ENCODE measurements at places on chromosomes 3 and 15. TPM values are rescaled to one million over a fixed set of nuclear protein-coding genes. Genes with fewer than 3 reads are reported as not detected.

Gene FBXO40
- not detected for total RNA-seq

Gene PLIN1
- 4.6 TPM for total RNA-seq

Gene ABCC5
- total RNA-seq: 74.1 TPM

Gene TMEM266
- 0.41 TPM for total RNA-seq

Gene UCN2
- total RNA-seq: not detected

Gene LHFPL4
- not detected for total RNA-seq

Gene DUOX1
- 0.64 TPM for total RNA-seq

Gene RLBP1
- not detected for total RNA-seq

Gene CTXN2
- not detected for total RNA-seq

Gene PRRT3
- 1.8 TPM for total RNA-seq

Gene TMEM207
- not detected for total RNA-seq

DNA sequence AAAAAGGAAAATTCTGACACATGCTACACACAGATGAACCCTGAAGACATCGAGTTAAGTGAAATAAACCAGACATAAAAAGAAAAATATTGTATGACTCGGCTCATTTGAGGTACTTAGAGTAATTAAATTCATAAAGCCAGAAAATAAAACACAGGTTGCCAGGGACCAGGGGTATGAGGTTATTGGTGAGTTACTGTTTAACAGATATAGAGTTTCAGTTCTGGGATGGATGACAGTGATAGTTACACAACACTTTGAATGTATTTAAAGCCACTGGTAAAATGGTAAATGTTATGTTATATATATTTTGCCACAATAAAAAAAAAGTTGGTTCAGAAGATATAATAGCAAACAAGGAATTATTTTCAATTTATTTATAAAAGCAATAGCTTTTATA, 436.1 kb upstream of the WNT5A start:
- no peaks in the 10 kb centered on the region for H3K27me3 ChIP-seq
- H3K36me3 ChIP-seq: no peaks in the 10 kb centered on the region
- H3K4me1 ChIP-seq: no peaks in the 10 kb centered on the region
- H3K4me3 ChIP-seq: no peak overlapping the region

GRCh38 chr3:56826831-56827722, 25.3 kb upstream of the ARHGEF3 start:
- no peaks in the 10 kb centered on the region for H3K36me3 ChIP-seq
- H3K27ac ChIP-seq: no peak overlapping the region
- H3K4me1 ChIP-seq: no peaks in the 10 kb centered on the region

DNA sequence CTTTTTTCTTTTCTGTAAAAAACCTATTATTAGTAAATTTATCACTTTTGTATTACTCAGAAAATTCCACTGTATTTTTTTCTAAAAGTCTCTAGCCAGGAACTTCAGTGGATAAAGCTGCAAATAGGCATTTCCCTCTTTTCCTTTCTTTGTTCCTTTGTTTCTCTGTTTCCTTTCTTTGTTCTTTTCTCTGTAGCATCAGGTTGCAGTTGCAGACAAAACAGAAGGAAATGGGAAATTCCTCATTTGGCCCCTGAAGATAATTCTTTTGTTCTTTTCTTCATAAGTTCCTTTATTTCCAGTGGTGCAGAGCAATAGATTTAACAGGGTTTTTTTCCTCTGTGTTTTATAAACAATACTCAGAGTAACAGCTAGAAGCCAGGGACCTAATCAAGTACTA, 416.5 kb downstream of the TBL1XR1 start:
- no peaks in the 10 kb centered on the region for H3K36me3 ChIP-seq
- no peak overlapping the region for H3K27ac ChIP-seq
- no peaks in the 10 kb centered on the region for H3K27me3 ChIP-seq

GRCh38 chr3:117587416-117587815, 877.8 kb downstream of the TUSC7 start:
- H3K36me3 ChIP-seq: no peaks in the 10 kb centered on the region
- DNase-seq: no peak
- no peaks in the 10 kb centered on the region for H3K4me1 ChIP-seq
- no peak overlapping the region for H3K4me3 ChIP-seq

GRCh38 chr3:124584552-124585391, 145.5 kb upstream of the UMPS start:
- peak overlapping the region; percentile 51 for H3K4me3 ChIP-seq
- H3K4me1 ChIP-seq: no peaks in the 10 kb centered on the region
- no peaks in the 10 kb centered on the region for H3K36me3 ChIP-seq
- H3K27ac ChIP-seq: peak overlapping the region; percentile 52
- DNase-seq: peak; percentile 86

GRCh38 chr3:136819392-136819730, 435 bp downstream of the SLC35G2 start:
- peak overlapping the region; percentile 66 for H3K27ac ChIP-seq
- H3K4me1 ChIP-seq: peaks cover 14% of the 10 kb centered on the region
- DNase-seq: peak; percentile 8

GRCh38 chr3:197466586-197467399, 89.0 kb downstream of the BDH1 start:
- H3K36me3 ChIP-seq: no peaks in the 10 kb centered on the region
- H3K4me1 ChIP-seq: peaks cover 19% of the 10 kb centered on the region
- no peaks in the 10 kb centered on the region for H3K27me3 ChIP-seq
- no peak overlapping the region for H3K4me3 ChIP-seq
- no peak for DNase-seq

GRCh38 chr15:99120050-99120777, 15.3 kb downstream of the SYNM start:
- no peaks in the 10 kb centered on the region for H3K36me3 ChIP-seq
- peak overlapping the region; percentile 92 for H3K27ac ChIP-seq
- H3K27me3 ChIP-seq: no peaks in the 10 kb centered on the region
- no peak overlapping the region for H3K4me3 ChIP-seq

- H3K27me3 ChIP-seq: no peaks in the 10 kb centered on the region
- no peak overlapping the region for H3K27ac ChIP-seq
- no peaks in the 10 kb centered on the region for H3K4me1 ChIP-seq
- no peak overlapping the region for H3K4me3 ChIP-seq
- no peak for DNase-seq
These were observed 21.2 kb upstream of the TMEM115 start for GRCh38 chr3:50380405-50381085.

GRCh38 chr3:167829071-167829470, 93.5 kb downstream of the SERPINI1 start:
- no peak overlapping the region for H3K27ac ChIP-seq
- H3K4me1 ChIP-seq: no peaks in the 10 kb centered on the region
- no peak for DNase-seq
- H3K36me3 ChIP-seq: no peaks in the 10 kb centered on the region

DNA sequence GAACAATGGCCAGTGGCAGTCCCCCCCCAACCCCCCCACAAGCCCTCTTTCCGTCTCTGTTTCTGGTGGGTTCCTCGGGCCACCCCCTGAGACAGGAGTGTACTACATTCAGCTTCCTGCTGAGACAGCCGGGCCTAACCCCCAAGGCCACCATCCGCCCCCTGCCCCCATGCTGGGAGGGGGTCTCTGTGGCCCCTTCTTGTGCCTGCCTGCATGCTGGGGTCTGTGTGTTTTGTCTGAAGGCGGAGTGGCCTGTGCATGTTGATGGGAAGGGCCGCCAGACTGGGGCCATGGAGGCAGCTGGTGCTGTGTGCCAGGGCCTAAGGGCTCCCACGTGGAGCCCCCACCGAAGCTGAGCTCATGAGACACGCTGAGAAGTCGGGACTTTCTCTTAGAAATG, 26.6 kb downstream of the PLXNA1 start:
- no peak overlapping the region for H3K27ac ChIP-seq
- no peak for DNase-seq

GRCh38 chr3:153600896-153601295, 438.9 kb downstream of the RAP2B start:
- no peaks in the 10 kb centered on the region for H3K4me1 ChIP-seq
- DNase-seq: no peak
- no peak overlapping the region for H3K4me3 ChIP-seq
- H3K27ac ChIP-seq: no peak overlapping the region

GRCh38 chr3:30607032-30607833, 832 bp downstream of the TGFBR2 start:
- peak overlapping the region; percentile 67 for H3K4me3 ChIP-seq
- peaks cover 16% of the 10 kb centered on the region for H3K4me1 ChIP-seq
- H3K36me3 ChIP-seq: no peaks in the 10 kb centered on the region
- H3K27ac ChIP-seq: peak overlapping the region; percentile 99
- DNase-seq: peak; percentile 81

GRCh38 chr3:115728013-115728412, 104.7 kb downstream of the GAP43 start:
- H3K27ac ChIP-seq: no peak overlapping the region
- DNase-seq: no peak
- no peak overlapping the region for H3K4me3 ChIP-seq
- no peaks in the 10 kb centered on the region for H3K36me3 ChIP-seq
- H3K27me3 ChIP-seq: no peaks in the 10 kb centered on the region

GRCh38 chr15:72105111-72105510, 12.8 kb downstream of the MYO9A start:
- no peaks in the 10 kb centered on the region for H3K36me3 ChIP-seq
- peaks cover 6% of the 10 kb centered on the region for H3K4me1 ChIP-seq
- H3K4me3 ChIP-seq: no peak overlapping the region
- no peak for DNase-seq
- H3K27me3 ChIP-seq: no peaks in the 10 kb centered on the region

GRCh38 chr3:12750223-12750622, 8.8 kb downstream of the TMEM40 start:
- H3K36me3 ChIP-seq: no peaks in the 10 kb centered on the region
- H3K4me3 ChIP-seq: no peak overlapping the region
- no peaks in the 10 kb centered on the region for H3K27me3 ChIP-seq
- DNase-seq: peak; percentile 11
- H3K27ac ChIP-seq: no peak overlapping the region

DNA sequence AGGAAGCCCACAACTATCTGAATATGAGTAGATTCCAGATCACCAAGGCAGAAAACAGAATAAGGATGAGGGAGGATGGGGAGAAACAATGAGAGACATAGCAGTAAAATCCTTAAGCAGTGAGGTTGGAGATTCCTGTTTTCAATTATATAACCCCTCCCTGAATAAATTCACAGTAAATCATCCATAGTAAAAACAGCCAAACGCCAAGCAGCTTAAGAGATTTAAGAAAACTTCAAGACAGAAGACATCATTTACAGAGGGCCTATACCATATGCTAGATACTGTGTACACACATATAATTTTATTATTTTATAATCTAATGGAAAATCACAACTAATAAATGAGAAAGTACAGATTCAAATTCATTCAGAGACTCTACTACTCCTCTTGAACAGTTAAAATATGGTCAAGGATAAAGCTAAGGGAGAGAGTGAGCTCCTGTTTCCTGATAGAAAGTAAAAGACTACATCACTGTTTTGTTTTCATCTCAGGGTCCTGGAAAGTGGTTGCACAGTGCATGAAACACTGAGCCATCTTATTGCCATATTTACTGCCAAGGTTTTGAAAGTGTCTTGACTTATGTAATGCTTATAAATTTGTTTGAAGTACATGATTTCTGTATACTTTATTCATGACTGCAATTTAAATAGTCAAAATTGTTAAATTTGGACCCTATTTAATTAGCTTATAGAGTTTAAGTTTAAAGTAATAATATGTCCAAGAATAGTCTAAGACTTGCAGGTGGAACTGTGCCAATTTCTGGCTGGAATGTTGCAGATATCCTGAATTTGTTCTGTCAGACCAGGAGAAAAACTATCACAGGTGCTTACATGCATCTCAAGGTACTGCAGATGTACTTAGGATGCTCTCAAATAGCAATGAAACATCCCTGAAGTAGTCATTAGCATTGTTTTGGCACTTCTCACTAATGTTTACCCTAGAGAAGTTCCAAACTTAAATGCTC, 141.4 kb downstream of the TBL1XR1 start:
- H3K36me3 ChIP-seq: no peaks in the 10 kb centered on the region
- H3K27ac ChIP-seq: no peak overlapping the region
- no peak overlapping the region for H3K4me3 ChIP-seq
- no peaks in the 10 kb centered on the region for H3K27me3 ChIP-seq
- no peak for DNase-seq

DNA sequence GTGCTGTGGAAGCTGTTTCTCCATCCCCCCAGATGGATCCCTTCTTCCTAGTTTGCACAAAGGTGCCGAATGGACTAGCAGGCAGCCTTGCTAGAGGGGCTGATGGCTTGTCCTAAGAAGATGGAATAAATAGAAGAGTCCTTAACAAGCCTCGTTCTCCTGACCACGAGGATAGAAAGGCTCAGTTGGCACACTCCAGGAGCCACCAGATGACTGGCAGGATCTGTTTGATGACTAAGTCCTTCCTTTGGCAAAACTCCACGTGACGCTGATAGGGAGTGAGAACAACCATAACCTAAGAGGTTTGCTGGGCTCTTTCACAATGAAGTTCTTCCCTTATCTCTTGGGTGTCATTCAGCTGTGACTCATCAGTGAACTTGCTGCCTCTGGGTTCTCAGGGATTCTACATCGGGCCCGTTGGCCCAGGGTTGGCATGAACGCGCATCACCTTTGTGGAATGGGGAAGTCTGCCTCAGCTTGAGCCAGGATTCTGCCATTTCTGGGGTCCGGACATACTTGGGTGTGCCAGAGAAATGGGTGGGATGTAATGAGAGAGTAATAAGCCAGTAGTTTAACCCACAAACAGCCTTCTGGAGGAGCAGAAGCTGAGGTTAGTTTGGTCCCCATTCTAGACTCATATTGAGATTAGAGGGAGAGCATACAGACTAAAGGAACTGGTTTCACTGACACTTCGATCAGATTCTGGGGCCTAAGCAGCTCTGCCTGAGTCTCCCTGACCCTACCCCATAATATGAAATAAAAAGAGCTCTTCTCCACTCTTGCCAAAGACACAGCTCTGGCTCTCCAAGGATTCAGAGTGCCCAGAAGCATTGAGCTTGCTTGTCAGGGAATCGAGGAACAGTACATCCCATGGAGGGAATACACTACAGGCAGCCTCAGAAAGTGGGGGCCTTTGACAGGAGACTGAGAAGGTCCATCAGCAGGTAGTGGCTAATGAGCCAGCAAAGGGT, 2.0 kb upstream of the MELTF start:
- H3K27ac ChIP-seq: peak overlapping the region; percentile 6
- H3K4me3 ChIP-seq: no peak overlapping the region
- peak; percentile 73 for DNase-seq
- H3K4me1 ChIP-seq: peaks cover 5% of the 10 kb centered on the region

GRCh38 chr3:20905210-20905805, 719.3 kb upstream of the SGO1 start:
- no peaks in the 10 kb centered on the region for H3K4me1 ChIP-seq
- DNase-seq: no peak
- no peaks in the 10 kb centered on the region for H3K27me3 ChIP-seq
- H3K36me3 ChIP-seq: no peaks in the 10 kb centered on the region
- H3K4me3 ChIP-seq: no peak overlapping the region

- H3K36me3 ChIP-seq: no peaks in the 10 kb centered on the region
- DNase-seq: no peak
- no peaks in the 10 kb centered on the region for H3K4me1 ChIP-seq
- no peak overlapping the region for H3K4me3 ChIP-seq
- H3K27me3 ChIP-seq: no peaks in the 10 kb centered on the region
These were observed 27.1 kb downstream of the IL1RAP start for GRCh38 chr3:190541008-190541407.

Data from transverse colon (tissue), 4 donors.